ENCODE measurements at places on chromosomes 6 and 20.
A peak's percentile ranks its signal among the peaks of the same experiment; 100 is the strongest.

DNA sequence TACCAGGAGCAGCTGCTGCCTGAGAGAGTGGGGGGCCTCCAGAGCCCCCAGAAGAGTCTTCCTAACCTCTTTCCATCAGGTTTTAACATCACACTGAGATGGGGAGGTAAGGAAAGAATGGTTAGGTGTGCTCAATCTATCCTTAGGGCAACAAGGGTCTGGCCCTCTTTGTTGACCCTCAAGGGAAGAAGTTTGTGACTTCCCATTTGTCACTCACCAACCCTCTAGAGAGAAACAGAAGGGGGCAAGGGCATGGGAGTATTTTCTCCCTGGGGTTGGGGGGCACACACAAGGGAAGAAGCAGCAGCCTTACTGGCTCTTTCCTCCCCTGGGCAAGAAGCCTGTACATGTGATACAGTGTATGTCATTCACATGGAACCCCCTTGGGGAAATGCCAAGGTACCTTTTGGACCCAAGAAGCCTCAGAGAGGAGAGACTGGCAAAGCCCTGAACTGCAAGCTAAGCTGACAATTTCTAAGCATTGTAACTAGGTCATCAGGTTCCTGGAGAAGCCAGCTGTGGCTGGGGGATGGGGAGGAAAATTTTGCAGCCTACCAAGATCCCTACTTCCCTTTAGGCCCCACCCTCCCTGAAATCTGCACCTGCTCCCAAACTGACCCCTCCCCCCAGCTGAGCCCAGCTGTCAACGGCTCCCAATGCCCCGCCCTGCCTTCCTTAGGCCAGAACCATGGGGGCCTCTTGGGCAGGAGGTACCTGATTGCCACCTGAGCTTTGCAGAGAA is 14.5 kb downstream of the BCL2L1 start:
- no peak for DNase-seq

DNA sequence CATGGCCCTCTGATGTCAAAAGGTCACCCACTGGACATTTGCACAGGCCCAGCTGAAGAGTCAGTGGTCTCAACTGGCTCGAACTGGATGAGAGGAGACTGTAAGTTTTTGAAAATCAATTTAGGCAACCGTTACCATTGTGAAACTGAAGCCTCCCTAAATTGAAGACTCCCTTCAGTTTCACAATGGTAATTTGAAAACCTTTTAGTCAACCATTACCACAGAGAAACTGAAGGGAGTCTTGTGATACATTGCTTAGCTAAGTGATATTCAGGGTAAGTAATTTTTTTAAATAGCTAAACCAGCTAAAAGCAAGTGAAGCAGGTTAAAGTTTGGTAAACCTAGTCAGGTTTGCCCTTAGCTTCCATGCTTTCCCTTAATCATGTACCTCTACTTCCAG is 197.3 kb upstream of the NT5E start:
- DNase-seq: no peak

DNA sequence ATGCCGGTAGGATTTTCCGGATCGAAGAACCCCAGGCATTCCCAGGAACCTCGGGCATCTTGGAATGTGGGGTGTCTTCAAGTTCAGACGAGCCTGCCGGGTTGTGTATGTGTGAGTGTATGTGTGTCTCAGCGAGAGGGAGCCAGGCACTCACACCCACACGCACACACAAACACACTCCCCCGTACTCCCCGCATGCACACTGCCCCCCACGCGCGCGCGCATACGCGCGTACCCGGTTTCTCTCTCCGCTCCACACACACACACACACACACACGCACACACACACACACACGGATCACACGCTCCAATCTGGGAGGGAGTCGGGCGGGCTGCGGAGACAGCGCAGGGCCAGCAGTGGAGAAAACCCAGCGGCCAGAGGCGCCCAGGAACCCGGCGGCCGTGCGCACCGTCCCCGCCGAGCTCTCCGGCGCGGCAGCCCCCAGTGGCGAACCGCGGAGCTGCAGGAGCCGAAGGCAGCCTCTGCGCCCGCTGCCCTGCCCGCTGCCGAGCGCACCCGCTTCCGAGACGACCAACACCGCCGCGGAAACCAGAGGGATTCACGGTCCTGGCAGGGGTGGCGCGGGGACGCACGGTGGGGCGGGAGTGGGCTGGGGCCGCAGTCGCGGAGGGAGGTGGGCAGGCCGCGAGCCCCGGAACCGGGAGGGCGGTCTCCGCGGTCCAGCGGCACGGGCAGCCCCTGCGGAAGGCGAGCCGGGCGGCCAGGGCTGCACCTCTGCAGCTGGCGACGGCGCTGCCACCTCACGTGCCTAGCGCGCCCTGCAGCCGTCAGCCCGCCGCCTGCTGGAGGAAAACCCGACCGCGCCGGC is at the start of gene LRFN2:
LRFN2 (minus strand) TSS at position 125 of the 830 bp plus-strand sequence.
- peak; percentile 47 for DNase-seq

DNA sequence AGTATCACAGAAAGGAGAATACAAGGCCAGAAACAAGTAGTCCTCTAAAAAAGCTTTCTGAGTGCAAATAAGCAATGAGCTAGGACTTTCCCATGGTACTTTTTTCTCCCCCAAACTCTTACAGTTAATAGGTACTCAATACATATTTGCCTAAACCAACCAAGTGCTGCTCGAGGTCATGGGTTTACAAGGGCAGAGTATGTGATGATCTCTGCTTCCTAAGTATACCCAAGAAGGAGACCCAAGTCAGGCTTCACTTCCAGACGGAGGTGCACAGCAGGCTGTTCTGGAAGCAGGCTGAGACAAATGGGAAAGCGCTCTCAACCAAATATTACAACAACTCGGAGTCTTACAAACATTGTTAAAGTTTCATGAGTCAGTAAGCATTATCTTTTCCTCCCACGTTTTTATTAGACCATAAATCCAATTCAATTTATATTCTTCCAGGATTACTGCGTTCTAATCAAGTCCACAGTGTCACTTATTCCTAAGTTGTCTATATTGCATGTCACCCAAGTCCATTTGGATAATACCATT is 8.1 kb downstream of the FYN start:
- DNase-seq: no peak

DNA sequence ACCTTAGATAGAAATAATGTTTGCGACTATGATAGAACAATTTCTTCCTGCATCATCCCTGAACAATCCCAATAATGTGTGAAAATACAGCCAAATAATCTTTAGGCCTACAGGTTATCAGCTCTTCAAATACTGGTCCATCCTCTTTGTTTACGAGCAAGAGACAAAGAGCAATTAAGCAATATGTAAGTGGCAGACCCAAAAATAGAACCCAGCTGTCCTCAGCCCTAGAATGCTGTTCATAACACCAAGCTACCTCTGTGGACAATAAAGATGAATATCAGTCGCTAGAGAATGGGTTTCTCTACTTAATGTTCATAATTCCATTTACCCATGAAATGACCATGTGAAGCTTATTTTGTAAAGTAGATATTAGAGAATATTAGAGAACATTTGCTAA is 28.4 kb upstream of the OSTM1 start:
- no peak for DNase-seq

DNA sequence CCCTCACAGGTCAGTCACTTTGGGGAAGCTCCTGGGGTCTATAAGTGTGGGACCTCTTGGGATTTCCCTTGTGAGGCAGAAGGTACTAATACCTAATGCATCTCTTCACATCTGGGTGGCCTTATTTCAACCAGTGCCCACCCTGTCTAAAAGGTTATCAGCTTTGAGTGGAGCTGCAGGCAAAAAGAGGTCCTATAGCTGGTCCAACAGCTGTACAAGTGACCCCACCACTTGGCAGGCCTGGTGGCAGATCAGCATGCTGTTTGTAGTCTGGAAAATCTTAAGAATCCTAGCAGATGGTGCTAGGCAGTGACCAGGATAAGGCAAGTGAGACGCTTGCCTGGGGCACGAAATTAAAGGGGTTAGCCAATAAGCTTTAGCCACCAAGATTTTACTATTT is 51.6 kb upstream of the GTSF1L start:
- no peak for DNase-seq

- no peak for DNase-seq
Observed at GRCh38 chr20:44431502-44432234, 44.0 kb upstream of the TTPAL start.

DNA sequence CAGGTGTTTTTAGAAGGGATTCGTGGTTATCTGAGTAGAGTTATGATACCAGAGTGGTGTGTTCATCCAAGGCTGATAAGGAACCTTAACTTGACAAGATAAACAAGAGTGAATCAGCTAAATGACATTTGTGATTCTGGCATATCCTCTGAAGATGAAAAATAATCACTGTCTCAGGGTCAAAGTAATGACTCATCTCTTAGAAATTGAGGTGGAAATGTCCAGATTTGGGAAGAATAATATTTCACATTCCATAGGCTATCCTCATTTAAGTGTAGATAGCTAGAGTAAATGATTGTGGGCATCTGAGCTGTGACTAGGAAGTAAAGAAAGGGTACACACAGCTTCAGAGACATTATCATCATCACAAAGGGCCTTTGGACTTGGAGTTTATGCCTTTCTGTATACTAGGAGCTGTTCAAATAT is 255.7 kb downstream of the GJA1 start:
- no peak for DNase-seq

Data from amygdala (tissue), 56 donors.